Activated CD8-positive, alpha-beta T cell treated with anti-CD3 and anti-CD28 coated beads, Interleukin-2, amount 10 ng/mL, durations not matched to agents 7 days and 5 days (primary cell): ENCODE measurements at places on chromosomes 6 and 20. TPM values are rescaled to one million over a fixed set of nuclear protein-coding genes. Genes with fewer than 3 reads are reported as not detected.

The CHRNA4 gene
- not detected for total RNA-seq

The KHDC1 gene
- 7.4 TPM for total RNA-seq

The POLR1C gene
- 34.7 TPM for total RNA-seq

The SLC17A3 gene
- total RNA-seq, result 0.55 TPM

The TFAP2D gene
- total RNA-seq, result not detected

The CDSN gene
- not detected for total RNA-seq

The PDE7B gene
- 0.29 TPM for total RNA-seq

The SCRT2 gene
- not detected for total RNA-seq

The STAU1 gene
- 46.5 TPM for total RNA-seq
